ENCODE measurements at places on chromosomes 2 and 18.
A peak's percentile ranks its signal among the peaks of the same experiment; 100 is the strongest.

- DNase-seq, result no peak
Measured at GRCh38 chr18:7755753-7756475, 188.8 kb downstream of the PTPRM start.

- no peak for DNase-seq
Measured at GRCh38 chr2:218849721-218850120, 9.9 kb upstream of the WNT6 start.

DNA sequence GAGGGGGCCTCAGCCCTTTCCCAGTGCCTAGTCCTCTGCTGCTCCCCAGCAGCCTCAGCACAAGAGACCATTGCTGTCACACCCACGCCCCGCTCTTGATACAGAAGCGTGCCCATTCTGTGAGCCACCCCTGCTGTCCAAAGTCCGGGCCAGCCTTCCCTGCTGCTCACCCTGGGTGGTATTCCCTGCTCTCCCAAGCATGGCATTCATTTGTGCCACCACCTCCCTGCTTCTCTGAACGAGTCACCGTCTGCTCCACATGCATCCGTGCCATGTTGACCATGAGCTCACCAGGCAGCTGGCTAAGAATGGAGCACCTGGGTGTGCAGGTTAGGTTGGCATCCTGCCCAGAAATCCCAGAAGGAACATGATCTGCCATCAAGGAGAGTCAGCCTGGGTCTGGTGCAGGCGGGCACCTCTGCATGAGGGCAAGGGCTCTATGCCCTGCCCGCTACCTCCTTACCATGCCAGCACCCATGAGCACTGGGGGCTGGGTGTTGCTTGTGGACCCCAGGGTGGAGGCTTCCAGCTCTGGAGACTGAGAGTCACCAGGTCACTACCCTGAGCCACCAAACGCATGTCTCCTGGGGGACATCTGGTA is 63.0 kb downstream of the TWIST2 start:
- DNase-seq, result no peak

DNA sequence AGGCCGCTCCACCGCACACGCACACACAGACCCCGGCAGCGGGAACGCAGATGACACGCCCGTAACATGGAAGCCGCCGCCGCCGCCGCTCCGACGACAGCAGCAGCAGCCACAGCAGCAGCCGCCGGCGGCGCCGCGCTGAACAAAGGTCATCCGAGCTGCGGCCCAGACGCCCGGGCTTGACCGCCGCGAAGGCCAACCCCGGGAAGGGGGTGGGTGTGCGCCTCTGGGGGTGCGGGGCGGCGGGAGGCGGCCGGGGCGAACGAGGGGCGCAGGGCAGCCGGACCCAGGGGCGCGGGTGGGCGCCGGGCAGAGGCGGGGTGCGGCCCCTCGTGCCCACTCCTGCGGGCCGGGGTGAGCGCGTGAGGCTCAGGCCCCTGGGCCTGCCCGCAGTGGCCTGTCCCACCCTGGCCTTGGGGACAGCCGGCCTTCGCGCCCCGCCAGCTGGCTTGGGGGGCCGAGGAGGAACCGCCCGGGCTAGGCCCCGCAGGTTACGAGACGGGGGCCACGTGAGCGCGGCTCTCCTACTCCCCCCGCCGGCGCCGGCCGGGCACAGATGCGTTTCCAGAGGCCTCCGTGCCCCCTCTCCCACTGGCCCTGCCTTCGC is 1.0 kb upstream of the ZNF532 start:
- no peak for DNase-seq

DNA sequence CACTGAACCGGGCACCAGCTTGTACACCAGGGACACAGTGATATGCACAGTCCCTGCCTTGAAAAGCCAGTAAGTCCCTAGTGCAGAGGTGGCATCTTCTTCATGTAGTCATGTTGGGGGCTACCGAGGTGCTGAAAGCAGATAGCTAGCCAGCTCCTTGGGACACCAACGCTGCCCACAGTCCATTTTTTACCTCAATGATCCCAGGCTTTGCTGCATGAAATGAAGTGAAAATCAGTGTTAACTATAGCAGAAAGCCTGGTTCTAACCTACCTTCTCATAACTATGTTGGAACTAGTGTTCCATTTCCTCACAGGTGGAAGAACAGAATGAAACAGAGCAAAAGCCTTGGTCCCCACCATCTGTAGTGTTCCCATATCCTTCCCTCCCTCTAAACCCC is 66.6 kb upstream of the EML6 start:
- DNase-seq, result no peak

DNA sequence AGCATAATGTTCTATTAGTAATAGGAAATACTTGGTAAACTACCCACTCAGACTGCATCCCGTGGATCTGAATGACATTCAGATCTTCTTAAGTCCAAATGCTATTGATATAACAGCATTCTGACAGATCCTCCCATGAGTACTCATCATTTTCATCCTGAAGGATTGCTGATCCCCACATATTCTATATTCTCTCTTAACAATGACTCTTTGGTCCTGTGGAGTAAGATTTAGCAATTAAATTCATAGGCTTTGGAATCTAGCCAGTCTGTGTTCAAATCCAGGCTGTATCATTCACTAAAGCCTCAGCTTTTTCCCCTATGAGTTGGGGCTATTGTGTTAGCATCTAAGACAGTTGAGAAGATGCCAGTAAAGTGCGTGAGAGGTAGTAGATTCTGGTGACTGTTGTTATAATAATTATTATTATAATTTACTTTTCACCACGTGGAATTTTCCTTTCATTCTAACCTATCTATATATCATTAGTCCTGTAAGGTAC is 591.3 kb upstream of the SYT4 start:
- no peak for DNase-seq

DNA sequence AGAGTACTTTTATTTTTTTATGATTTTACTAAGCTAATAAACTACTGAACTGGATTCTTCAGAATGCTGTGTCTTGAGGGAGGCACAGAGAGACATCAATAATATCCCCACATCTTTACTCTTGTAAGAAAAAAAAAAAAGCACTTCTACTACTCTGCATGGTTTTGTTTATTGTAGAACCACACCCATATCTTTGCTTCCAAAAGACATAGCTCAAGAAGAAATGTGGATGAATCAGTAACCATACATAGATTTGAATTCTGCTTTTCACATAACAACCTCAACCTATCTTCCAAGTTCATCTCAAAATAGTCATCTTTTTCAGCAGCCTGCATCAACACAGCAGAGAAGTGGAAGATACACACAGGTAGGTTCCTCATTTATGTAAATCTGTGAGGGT is 12.2 kb upstream of the COL5A2 start:
- DNase-seq, result no peak

DNA sequence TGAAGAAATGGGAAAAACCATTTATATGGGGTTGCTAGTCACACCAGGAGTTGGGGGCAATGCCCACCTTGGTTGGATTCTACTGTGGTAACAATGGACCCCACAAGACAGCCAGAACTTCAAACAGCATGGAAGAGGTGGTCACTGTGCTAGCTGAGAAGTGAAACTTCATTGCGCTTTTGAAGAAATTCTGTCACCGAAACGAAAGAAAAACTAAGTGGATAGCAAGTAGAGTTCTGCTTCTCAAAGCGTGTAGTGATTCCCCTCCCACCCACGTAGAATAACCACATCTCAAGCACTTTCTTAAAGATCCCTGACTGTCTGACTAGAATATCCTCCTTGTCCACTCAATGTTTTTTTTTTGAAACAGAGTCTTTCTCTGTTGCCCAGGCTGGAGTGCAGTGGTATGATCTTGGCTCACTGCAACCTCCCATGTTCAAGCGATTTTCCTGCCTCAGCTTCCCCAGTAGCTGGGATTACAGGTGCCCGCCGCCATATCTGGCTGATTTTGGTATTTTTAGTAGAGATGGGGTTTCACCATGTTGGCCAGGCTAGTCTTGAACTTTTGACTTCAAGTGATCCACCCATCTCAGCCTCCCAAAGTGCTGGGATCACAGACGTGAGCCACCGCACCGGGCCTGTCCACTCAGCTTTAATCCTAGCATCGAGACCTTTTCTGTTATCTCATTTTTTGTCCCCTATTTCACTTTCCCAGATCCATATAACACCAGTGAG is 30.1 kb upstream of the CCL20 start:
- DNase-seq, result no peak

DNA sequence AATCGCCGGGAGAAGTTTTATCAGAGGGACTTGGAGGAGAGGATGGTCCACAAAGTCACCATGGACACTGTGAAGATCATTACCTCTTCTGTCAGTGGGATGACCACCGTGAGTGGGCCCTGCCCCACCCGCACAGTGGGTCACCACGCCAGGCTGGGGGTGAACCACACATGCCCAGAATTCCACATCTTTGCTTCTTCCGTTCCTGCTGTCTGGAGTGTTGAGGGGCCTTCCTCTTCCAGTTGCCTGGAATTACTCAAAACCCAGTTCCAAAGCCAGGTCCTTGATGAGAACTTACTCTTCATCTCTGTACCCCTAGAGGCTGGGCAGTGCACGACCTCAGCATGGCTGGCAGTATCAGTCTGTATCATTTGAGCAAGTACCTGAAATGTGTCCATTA is 22.1 kb downstream of the MROH2A start:
- DNase-seq, result no peak

GRCh38 chr2:139031722-139032121 is 251.5 kb upstream of the NXPH2 start:
- DNase-seq, result peak; percentile 0

GRCh38 chr2:151688719-151689118 is 45.6 kb downstream of the NEB start:
- no peak for DNase-seq

GRCh38 chr18:22346401-22346952 is 71.2 kb downstream of the CTAGE1 start:
- DNase-seq, result no peak

- no peak for DNase-seq
Measured at GRCh38 chr2:168964251-168964807, 63.2 kb downstream of the G6PC2 start.

DNA sequence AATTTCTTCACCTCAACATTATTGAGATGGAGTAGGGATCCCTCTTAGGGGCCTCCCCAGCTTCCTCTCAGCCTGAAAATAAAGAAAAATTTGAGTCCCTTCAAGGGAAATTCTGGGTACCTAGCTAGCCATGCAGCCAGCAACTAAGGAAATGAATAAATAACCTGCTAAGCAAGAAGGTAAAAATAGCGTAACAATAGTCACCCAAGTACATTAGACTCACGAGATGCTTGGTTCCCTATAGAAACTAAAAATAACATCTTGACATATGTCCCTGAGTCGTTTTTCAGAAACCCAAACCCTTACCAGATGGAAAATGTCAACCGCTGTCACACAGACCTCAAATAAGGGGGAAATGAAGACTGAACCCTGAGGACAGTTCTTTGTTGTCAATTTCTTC is 51.9 kb downstream of the CACNB4 start:
- DNase-seq, result no peak

DNA sequence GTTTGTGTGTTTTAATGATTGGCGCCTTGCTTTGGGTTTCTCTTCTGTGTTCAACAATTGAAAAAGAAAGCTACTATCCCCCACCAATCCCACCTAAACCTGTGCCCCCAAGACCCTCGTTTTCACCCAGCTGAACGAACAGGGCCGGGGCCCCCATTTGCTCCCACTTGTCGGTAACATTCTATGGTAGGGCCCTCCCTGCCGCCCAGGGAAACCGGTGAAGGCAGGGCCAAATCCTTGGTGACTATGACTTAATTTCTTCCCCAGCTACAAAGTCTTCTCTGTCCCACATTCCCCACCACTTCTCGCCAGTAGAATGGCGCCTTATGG is 598 bp upstream of the SNRNP200 start:
- DNase-seq, result no peak

DNA sequence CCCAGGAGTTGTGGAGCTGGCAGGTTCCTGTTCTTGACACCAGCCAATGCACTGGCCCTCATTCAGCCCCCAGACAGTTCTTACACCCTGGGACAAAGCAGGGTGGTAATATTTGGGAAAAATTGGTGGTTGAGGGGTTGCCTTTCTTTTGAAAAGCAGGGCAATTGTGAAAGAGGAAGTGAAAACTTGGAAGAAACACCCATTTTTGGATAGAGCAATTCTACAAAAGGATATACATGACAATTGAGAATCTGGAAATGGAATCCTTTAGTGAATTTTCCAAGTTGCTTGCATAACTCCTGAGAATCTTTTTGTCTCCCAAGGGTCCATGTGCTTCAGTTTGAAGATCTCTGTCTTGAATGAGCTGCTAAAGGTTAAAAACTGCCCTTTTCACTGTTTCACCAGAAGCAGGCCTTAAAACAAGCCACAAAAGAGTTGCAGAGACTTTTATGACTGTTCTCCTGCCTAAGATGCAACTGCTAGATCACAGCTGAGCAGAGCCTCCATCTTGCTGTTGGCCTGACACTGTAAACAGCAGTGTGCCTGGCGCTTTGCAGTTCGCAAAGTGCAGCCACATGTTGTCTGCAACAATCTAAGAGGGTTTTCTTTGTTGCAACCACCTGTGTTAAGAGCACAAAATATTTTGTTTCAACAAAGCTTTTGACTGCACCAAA is 11.8 kb downstream of the COL4A4 start:
- no peak for DNase-seq

GRCh38 chr2:187956906-187957534 is 334.7 kb upstream of the GULP1 start:
- no peak for DNase-seq

DNA sequence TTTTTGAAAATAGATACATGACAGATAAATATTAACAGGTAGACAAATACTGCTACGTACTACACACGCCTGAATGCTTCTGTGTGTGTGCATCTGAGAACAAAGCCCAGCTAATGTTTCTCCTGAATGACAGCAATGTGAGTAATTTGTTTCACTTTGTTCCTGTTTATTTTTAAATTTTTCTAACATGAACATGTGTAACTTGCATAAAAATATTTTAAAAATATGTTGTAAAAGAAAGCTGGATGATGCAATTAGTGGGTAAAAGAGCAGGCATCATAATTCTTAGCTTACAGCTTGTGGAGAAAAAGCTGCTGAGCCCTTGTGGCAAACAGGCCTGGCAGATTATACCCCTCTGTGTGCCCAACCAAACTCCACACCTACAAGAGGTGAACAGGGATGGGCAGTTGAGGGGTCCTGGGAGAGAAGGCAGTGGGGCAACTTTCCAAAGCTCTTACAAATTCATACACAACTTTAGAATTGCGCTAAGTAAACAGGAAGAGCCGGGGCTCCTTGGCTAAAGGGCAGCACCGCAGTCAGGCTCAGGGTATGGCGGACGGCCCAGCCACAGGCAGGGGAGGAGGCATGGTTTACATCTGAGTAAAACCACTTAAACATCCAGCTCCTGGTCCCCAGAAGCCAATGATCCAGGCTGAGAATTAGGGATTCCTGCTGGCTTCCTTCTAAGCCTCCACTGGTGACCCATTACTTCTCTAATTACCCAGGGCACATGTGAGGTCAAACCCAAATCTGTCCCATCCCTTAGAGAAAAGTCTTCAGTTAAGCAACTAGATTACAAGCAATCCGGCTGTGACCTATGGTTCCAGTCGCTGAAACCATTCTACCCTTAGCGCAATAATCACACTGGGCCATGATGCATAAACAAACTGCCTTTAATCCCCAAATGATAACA is 14.0 kb downstream of the PXDN start:
- no peak for DNase-seq
